Activated T-cell treated with anti-CD3 and anti-CD28 coated beads for 24 hours (primary cell): ENCODE measurements at places on chromosomes 1 and 21.

- no peak for DNase-seq
Observed at GRCh38 chr1:197909384-197909783, 7.0 kb downstream of the C1orf53 start.

DNA sequence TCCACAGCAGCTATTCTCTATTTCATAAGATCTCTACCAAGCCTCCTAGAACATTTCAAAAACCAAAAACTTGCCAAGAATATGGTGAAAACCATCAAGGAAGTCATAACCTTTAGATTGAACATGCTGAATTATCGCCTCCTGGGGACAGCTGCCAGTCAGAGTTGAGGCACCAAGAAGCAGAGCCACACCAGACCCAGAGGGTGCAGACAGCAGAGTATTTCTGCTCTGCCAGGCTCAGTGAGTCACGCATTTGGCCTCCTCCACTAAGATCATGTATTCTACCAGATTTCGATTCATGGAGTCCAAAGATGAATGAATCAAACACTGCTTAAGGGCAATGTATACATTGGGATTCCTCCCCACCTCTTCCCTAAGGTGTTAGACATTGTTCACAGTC is 2.1 kb downstream of the F3 start:
- no peak for DNase-seq

- no peak for DNase-seq
Observed at GRCh38 chr1:945688-946556, 13.1 kb downstream of the NOC2L start.

DNA sequence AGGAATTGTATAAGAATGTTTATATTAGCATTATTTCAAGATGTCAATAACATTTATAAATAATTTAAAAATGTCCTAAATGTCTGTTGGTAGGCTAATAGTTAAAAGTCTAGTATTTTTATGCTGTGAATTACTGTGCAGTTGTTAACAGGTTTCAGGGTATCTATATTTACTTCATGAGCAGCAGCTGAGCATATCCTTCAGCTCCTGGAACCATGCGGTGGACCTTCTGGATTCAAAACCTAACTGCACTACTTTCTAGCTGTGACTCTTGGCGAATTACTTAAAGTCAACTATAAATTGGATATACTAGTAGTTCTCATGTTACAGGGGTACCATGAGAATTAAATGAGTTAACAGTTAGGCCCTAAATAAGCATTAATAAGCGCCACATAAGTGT is 3.7 kb downstream of the CEP350 start:
- DNase-seq, result no peak

GRCh38 chr1:177287994-177288393 is 117.2 kb downstream of the BRINP2 start:
- no peak for DNase-seq

GRCh38 chr1:198686069-198686728 is 47.4 kb downstream of the PTPRC start:
- DNase-seq, result no peak

DNA sequence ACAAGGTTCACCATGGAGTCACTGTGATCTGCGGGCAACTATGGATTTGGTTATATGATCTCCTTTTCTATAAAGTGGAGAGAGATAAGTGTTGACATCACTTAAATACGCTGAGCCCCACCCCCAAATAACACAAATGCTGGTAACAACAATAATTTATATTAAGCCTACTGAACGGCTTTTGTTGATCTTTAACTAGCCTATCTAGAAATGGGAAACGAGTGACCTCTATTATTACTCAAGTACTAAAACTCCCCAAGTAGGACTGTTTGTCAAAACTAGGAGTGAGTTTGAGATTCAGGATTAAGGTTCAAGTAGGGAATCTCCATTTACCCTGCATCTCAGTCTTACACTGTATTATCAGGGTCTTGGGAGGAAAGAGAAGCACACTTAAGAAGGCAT is 52.2 kb downstream of the MAP3K7CL start:
- DNase-seq, result no peak

DNA sequence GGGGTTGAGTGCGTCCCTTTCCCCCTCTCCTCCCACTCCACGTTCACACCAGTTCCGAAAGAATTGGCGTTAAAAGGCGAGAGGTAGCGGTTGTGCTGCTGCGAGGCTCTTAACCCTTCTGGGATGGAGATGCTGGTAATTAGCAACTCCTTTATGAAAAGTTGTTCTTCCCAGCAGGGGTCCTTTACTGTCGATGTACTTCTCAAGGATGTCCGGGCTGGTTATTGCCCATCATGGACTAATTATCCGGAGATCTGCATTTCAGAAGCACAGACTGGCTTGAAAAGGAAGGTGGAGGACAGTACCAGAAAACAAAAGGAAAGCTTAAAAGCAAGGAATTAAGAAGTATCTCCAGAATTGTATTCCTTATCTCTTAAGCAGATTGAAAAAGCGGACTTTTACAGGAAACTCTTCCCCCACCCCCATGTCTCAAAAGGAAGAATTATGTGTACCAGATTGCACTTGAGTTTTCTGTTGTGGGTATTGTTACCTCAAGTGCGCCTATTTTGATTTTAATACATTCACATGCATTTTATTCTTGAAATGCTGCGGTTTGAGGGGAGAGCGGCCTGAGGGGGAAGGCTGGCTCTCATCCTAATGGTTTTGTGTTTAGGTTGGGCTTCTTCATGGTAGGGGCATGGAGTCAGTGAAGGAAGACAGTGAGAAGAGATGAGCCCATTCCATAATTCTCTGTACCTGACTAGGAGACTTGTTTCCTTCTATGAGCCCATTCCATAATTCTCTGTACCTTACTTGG is 1.5 kb downstream of the AK4 start:
- DNase-seq, result no peak

DNA sequence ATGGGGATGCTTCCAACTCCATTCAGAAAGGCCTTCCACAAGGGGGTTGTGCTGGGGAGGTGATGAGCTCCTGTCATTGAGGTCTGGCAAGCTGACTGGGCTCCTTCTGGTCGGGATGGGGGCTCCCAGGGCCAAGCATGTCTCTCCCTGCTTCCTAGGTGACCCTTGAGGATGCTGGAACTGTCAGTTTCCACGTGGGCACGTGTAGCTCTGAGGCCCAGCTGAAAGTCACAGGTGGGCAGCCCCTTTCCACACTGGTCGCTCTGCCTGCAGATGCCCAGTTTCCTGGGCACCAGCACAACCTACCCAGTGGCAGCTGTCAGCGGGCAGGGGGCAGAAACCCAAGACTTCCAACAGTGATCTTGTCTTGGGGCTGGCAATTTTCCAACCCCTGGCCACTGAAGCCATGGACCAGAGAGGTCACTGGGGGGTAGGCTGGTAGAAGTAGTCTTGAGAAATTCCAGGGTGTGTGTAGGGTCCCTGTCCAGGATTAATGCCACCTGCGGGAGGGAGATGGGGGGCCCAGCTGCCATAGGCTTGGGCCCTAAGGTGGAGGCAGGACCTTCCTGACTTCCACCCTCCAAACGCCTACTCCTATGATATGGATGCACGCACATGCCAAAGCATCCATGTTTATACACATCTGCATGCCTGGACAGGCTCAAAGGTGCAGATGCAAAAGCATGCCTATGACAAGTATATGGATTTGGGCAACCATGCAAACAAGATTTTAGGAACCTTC is 97.1 kb downstream of the TRIM11 start:
- DNase-seq, result no peak

DNA sequence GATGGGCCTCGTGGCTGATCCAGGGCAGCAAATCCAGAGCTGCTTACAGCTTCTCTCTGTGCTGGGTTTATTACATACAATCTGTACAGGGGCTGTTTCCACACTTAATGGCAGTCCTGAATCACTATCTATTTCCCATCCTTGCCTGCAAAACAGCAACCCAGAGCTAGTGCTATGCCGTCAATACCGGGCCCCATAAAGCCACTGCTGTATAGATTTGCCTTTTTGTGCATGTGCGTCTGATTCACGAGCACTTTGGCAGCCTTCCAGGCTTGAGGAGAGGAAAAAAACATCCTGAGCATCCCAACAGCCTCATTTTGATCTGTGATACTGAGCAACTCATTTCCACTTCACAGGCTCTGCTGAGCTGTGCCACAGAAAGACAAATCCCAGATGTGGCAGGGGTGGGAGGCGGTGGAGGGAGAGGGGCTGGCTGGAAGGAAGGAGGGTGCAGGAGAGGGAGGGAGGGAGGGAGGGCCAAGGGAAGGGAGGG is 65.2 kb upstream of the TARBP1 start:
- DNase-seq, result peak; percentile 33

DNA sequence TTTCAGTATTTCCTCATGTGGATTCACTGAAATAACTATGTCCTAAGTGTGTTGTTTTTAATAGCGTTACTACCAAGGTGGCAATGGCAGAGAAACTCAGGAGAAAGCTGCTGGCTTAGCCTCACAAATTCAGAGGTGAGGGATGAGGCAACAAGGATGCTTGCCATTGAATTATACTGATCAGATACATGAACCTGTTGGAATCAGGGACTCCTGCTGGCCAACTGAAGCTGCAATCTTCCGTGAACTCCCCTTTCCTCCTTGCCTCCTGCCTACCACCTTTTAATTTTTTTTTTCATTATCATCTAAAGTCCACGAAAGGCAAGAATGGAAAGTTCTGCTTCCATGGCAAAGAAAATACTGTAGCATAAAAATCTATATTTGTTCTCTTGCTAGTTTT is 254.7 kb downstream of the NFIA start:
- no peak for DNase-seq

DNA sequence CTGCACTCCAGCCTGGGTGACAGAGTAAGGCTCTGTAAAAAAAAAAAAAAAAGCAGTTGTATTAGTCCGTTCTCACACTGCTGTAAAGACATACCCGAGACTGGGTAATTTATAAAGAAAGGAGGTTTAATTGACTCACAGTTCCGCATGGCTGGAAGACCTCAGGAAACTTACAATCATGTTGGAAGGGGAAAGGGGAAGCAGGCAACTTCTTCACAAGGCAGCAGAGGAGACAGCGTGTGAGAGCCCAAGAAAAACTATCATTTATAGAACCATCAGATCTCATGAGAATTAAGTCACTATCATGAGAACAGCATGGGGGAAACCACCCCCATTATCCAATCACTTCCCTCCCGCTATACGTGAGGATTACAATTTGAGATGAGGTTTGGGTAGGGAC is 151.7 kb upstream of the NR5A2 start:
- no peak for DNase-seq

DNA sequence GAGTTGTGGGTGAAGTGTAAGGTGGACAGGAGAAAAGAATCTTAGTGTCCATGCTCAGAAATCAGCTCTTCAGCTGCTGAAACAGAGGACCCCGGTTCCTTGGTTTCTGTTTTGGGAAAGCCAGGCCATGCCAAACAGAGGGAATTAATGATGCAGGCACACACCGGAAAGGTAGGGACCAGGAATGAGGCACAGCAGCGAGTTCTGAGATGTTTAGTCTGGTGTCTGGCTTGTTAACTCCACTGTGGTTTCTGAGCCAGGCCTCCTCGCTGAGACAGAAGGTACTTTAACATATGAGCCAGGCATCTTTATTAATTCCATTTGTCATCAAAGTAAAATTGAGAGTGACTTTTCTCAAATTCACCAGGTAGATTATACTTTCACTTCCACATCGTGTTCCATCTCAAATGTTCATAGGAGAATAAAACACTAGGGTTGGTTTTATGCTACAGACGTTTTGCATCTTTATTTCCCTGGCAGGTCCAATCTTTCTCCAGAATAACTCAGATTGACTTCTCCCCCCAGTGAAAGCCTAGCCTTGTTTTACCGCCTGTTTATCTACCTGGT is 23.5 kb downstream of the LRRC8D start:
- peak; percentile 44 for DNase-seq

GRCh38 chr1:98276514-98276913 is 355.7 kb upstream of the DPYD start:
- DNase-seq, result no peak

- DNase-seq, result no peak
Observed at GRCh38 chr1:90835661-90836344, 118.7 kb upstream of the BARHL2 start.
